Stimulated activated CD8-positive, alpha-beta memory T cell treated with anti-CD3 and anti-CD28 coated beads, Interleukin-4, amount 100 ng/mL, for 4 hours (primary cell): ENCODE measurements at places on chromosomes 16 and 17.

GRCh38 chr17:29748400-29748799, 125.7 kb upstream of the CORO6 start:
- no peak for DNase-seq

- DNase-seq: no peak
Observed at GRCh38 chr17:58088624-58089023, 5.4 kb downstream of the DYNLL2 start.

- DNase-seq: no peak
Observed at GRCh38 chr16:5015887-5016286, 17.8 kb downstream of the NAGPA start.

DNA sequence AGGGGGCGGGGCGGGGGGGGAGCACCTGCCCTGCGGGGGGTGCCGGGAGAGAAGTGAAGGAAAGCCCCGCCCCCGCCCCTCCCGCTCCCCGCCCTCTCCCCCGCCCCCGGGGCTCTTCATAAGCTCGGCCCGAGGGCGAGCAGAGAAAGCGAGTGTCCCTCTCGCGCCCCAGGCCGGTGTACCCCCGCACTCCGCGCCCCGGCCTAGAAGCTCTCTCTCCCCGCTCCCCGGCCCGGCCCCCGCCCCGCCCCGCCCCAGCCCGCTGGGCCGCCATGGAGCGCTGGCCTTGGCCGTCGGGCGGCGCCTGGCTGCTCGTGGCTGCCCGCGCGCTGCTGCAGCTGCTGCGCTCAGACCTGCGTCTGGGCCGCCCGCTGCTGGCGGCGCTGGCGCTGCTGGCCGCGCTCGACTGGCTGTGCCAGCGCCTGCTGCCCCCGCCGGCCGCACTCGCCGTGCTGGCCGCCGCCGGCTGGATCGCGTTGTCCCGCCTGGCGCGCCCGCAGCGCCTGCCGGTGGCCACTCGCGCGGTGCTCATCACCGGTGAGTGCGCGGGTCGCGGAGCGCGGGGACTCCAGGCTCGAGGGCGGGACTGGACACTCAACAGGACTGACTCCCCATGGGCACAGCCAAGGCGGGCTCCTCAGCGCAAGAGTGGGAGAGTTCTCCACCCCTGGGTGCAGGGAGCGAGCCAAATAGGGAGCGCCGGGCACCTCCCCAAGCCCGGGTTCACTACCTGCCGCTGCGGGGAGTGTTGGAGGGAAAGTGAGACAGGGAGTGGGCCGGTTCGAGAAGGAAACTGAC, at the start of gene HSD11B2:
Gene HSD11B2, plus strand, starts transcription at position 145 of the 798 bp plus-strand sequence. Its CDS starts 128 bp downstream, at position 273.
- DNase-seq: no peak

DNA sequence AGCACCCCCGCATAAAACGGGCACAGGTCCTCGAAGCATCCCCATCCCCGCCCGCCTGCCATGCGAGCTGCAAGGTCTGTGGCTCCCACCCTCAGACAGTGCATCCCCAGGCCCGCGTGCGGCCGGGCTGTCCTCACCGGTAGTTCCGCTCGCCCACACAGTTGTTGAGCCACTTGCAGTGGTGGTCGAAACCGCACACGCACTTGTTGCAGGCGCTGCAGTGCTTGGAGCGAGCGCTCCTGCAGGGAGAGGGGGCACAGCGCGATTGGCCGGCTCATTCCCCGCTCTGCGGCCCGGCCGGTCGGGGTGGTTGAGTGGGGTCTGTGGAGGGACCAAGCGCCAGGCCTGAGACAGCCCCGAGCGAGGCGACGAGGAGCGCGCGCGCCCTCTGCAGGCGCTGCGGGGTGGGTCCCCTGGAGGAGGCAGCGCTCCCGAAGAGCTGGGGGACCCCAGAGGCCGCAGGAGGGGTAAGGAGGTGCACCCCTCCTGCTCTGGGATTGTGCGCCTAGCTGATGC, 6.0 kb upstream of the TPPP3 start:
- DNase-seq: no peak

GRCh38 chr17:67043283-67043682, 1.1 kb upstream of the CACNG1 start:
- DNase-seq: no peak

DNA sequence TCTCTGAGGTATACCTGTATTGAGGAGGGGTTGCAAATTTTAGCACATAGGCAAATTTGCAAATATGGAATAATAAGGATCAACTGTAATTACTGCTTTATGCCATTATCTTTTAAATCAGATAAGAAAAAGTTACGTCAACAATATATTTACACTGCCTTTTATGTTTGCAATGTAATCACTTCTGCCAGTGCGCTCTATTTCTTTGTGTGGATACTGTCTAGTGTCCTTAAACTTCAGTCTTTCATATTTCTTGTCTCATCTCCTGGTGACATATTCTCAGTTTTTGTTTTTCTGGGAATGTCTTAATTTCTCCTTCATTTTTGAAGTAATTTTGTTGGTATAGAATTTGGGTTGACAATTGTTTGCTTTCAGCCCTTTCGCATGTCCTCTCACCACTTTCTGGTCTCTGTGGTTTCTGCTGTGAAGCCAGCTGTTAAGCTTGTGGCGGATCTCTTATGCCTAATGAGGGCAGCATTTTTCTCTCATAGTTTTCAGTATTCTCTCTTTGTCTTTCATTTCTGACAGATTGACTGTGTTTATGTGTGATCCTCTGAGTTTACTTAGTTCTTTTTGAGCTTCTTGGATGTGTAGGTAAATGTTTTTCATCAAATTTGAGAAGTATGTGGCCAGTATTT, 37.6 kb upstream of the ABCC11 start:
- DNase-seq: no peak

DNA sequence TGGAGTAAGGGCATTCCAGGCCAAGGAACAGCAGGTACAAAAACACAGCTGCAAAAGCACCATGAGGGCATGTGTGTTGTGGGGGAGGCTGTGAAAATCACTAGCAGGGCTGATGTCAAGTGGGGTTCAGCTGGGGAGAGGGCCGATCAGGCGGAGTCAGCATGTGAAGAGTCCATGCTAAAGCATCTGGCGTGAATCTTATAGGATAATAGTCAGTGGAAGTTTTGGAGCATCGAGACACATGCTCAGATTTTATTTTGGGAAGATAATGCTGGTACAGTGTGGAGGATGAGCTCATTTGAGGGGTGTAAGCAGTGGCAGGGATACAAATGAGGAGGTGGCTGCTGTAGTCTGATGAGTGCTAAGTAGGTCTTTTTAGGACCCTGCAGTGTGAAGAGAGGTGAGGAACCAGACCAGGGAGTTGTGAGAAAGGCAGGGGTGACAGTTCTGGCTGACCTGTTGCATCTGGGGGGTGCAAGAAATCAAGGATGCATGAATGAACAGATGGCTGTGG, 30.3 kb downstream of the MMD start:
- DNase-seq: no peak

- no peak for DNase-seq
Observed at GRCh38 chr17:55794725-55795482, 44.1 kb downstream of the PCTP start.

DNA sequence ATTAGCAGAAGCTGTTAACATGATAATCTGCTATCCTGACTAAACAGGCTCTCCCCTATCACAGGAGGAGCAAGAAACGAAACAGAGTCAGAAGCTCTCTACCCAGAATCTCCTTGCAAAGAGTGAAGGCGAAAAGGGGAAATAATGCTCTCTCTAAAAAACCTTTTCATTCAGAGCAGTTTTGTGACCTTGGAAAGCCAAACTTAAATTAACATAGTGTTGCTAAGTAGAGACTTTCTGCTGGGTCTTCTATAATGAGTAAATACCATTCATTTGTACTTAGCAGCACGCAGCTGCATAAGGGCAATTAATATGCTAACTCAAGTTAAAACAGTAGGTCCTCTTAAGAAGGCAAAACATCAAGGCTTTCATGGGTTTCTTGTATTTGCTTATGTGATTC, 101.7 kb upstream of the GPR139 start:
- DNase-seq: no peak

DNA sequence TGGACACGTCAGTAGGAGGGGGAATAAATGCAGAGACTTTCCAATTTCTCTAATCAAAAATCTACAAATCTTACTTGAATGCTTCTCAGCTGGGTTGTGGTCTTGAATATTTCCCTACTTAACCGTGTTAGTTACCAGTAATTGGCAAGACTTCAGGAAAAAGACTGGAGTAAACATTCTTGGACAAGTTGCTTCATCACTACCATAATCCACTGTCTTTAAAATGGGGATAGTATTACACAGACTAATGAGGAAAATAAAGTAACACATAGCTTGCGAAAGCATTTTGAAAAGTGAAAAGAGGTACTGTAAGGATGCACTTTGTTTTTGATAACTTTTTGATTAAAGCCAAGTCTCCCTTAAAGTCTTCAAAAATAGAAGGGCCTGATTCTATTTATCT, 18.4 kb downstream of the MYH1 start:
- no peak for DNase-seq

GRCh38 chr16:81798311-81799137, 19.4 kb downstream of the PLCG2 start:
- DNase-seq: no peak

DNA sequence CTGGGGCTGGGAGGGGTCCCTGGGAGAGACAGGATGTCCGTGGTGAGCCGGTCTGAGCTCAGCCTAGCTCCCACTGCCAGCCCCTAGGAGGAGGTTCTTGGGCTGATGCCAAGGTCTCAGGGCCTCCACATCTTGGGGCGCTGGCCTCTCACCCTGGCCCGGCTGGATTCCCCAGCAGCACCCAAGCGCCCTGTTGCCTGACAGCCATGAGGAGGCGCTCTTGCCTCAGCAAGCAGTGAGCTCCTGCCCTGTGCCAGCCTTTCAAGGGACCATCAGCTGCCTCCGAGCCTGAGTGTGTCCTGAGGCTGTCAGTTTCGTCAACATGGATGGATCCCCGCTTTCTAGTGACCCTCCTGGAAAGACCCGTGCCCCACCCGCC, 234.9 kb upstream of the CIBAR2 start:
- DNase-seq: no peak

- DNase-seq: no peak
Observed at GRCh38 chr16:5062790-5063765, 2.7 kb downstream of the C16orf89 start.

DNA sequence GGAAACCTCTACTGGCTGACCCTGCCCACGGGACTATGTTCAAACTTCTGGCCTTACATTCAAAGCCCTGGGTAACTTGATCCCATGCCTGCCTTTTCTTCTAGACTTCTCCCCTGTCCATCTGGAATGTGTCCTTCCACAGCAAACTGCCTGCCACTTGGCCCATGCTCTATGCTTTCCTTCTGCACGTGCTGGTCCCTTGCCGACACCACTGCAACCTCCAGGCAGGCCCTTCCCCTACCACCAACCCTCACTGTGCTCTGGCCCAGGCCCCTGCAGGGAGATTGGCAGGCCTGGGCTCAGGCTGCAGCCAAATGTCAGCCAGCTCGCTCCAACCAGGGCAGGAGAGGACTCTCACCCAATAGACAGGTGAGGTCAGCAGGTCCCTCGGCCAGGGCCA, 11.0 kb downstream of the HSD11B2 start:
- DNase-seq: no peak
